Esophagus squamous epithelium (tissue), 5 donors: ENCODE measurements at places on chromosomes 13 and 19. TPM values are rescaled to one million over a fixed set of nuclear protein-coding genes. Genes with fewer than 3 reads are reported as not detected.

DNA sequence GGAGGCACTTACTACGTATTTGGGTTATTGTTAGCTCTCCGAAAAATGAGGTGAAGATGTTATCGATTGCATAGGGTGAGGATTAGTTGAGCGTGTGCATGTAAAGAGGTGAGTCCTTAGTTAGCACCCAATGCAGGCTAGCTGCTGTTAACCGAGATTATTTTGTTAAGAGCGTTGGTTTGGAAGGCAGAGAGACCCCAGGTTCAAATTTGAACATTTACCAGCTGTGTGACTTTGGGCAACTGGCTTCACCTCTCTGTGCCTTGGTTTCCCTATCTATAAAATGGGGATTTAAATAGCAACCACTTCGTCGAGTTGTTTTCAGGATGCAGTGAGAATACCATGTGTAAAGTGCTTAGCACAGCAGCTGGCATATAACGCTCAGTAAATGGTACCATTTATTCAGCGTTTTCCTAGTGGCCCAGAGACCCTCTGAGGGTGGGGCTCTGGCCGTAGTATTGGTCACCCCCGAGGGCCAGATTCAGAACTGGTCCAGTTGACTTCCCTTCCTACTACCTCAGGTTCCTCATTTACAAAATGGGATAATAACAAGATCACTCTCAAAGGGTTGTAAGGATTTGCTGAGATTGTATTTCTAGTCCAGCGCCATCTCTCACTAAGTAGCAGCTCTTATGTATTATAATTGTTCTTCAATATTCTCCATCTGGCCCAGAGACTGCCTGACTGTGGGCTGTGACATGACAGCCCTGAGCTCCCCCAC, 887 bp downstream of the SIPA1L3 start:
- H3K4me3 ChIP-seq: peak overlapping the region; percentile 98
- DNase-seq: no peak
- peaks cover 14% of the 10 kb centered on the region for H3K4me1 ChIP-seq
- no peak overlapping the region for H3K27ac ChIP-seq

GRCh38 chr13:110681868-110682550, 23.9 kb downstream of the CARS2 start:
- H3K4me3 ChIP-seq: no peak overlapping the region
- H3K27me3 ChIP-seq: no peaks in the 10 kb centered on the region
- peaks cover 21% of the 10 kb centered on the region for H3K36me3 ChIP-seq
- H3K4me1 ChIP-seq: no peaks in the 10 kb centered on the region
- no peak overlapping the region for H3K27ac ChIP-seq

DNA sequence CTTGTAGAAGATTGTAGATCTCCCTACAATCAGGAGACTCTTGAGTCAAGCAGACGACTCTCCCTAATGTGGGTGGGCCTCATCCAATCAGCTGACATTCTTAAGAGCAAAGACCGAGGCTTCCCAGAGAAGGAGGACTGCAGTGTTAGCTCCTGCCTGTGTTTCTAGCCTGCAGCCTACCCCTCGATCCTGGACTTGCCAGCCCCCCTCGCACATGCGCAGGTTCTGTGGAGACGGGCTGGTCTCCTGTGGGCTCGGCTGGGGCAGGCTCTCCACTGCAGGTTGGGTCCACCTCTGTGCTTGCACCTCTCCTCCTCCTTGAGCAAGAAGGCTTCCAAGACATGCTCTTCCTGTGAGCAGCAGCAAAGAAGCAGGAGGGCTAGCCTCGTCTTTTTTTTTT, 185.2 kb upstream of the SOX1 start:
- no peak overlapping the region for H3K4me3 ChIP-seq
- no peak overlapping the region for H3K27ac ChIP-seq
- no peaks in the 10 kb centered on the region for H3K27me3 ChIP-seq
- no peak for DNase-seq
- no peaks in the 10 kb centered on the region for H3K36me3 ChIP-seq

GRCh38 chr13:44918326-44919103, 70.8 kb downstream of the NUFIP1 start:
- peak overlapping the region; percentile 25 for H3K4me3 ChIP-seq
- H3K27ac ChIP-seq: peak overlapping the region; percentile 89
- H3K4me1 ChIP-seq: peaks cover 63% of the 10 kb centered on the region
- peak; percentile 53 for DNase-seq
- no peaks in the 10 kb centered on the region for H3K36me3 ChIP-seq

FBXO27 gene
- total RNA-seq: 5.7 TPM

FCER2 gene
- total RNA-seq: not detected
